Fibroblast of villous mesenchyme (primary cell): ENCODE measurements at places on chromosomes 5 and 9. TPM values are rescaled to one million over a fixed set of nuclear protein-coding genes. Genes with fewer than 3 reads are reported as not detected.

The NIPAL4 gene
- total RNA-seq: 1.7 and 2.3 TPM in 2 replicates

GRCh38 chr5:123294544-123294943, 128.7 kb downstream of the CEP120 start:
- DNase-seq: no peak

DNA sequence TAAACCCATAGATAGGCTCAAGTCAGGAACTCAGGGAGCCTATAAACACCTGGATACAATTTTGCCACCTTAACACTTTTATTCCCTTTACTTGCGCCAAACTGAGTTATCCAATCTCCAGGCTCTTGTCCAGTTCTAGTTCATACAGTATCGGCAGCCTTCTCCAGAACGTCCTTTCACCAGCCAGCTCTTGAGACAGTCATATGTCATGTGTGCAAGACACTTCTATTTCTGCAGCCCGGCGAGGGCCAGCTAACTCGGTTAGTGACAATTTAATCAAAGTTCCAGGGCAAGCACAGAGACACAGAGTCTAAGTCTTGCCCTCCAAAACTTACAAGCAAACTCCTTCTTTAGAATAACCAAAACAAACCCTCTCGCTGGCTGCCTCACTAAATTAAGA, 12.9 kb downstream of the ABCA1 start:
- no peak for DNase-seq

DNA sequence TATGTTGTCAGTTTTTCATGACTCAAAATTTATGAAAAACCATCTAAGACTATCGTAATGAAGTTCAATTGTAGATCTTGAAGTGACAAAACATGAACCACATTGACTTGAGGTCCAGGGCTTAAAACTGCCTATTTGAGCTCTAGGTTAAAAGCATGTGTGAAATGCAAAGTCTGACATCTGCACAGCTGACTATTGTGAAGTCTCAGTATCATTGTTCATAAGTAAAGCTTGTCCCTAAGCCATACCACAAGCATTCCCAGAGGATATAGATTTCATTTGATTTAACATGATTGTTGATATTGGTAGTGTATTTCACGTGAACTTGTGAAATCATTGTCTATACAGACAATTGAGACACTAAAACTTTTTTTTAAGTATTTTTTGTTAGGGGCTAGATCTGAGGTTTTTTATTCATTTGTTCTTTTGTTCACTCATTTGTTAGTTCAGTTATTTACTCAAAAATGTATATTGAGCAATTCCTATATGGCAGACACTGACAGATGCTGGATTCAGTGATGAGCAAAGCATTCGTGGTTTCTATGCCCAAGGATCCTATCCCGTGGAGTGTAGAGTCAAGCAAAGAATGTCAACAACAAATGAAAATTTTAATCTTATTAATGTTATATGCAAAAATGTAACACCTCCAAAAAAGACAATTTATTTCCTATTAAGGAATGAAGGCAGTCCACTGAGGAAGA, 485.2 kb downstream of the RAB3C start:
- no peak for DNase-seq

The CARTPT gene
- not detected in 2 replicates for total RNA-seq

DNA sequence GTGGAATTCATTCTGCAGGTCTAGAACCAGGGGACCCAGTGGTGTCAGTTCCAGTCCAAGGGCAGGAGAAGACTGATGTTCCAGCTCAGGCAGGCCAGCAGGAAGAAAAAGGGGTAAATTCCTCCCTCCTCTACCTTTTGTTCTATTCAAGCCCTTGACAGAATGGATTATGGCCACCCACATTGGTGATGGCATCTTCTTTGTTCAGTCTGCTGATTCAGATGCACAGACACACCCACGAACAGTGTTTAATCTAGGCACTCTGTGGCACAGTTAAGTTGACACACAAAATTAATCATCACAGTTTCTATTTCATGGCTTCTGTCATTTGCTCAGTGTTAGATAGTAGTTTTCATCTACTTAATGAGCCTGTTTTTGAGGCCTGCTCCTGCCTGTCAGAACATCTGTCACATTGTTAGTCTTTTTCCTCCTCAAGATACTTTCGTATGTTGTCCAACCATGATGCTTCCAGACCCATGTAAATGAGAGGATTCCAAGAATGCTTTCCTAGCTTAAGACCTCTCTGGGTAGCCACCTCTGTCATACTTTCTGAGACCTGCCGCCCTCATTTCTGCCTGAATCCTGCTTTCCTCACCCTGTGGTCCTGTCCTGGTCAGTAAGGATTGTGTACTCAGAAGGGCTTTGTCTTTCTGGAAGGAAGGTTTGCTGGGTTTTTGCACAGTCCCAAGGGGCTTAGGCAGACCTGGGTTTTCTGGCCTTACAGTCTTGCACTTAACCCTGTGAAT, 72.5 kb downstream of the SPIN1 start:
- no peak for DNase-seq

The BAAT gene
- total RNA-seq: under 0.01 TPM in 1 of 2 replicates, not detected in the other

- DNase-seq: no peak
Observed at GRCh38 chr9:114392749-114393112, 4.9 kb upstream of the AKNA start.

- DNase-seq: no peak
Observed at GRCh38 chr5:110561510-110561909, 165.0 kb downstream of the TMEM232 start.
